Right lobe of liver (tissue), 6 donors: ENCODE measurements at places on chromosomes 12 and 14. TPM values are rescaled to one million over a fixed set of nuclear protein-coding genes. Genes with fewer than 3 reads are reported as not detected.

DNA sequence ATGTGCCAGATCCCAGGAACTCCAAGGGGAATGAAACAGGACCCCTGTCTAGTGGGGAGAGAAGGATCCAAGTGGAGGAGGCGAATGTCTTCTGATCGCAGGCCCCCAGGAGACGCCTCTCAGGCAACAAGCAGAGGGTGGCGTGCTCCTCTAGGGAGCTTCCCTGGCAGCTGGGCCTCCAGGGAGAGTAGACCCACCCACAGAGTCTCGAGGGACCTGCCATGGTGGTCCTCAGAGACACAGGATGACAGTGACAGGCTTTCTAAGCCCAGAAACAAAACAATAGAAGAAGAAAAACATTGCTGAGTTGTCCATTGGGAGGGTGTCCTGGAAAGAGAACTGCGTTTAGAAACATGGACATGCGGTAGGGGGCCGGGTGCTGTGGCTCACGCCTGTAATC lies 140.6 kb upstream of the MAP1LC3B2 start:
- H3K4me1 ChIP-seq = no peaks in the 10 kb centered on the region
- no peak overlapping the region for H3K4me3 ChIP-seq
- H3K27ac ChIP-seq = no peak overlapping the region
- no peaks in the 10 kb centered on the region for H3K27me3 ChIP-seq

DNA sequence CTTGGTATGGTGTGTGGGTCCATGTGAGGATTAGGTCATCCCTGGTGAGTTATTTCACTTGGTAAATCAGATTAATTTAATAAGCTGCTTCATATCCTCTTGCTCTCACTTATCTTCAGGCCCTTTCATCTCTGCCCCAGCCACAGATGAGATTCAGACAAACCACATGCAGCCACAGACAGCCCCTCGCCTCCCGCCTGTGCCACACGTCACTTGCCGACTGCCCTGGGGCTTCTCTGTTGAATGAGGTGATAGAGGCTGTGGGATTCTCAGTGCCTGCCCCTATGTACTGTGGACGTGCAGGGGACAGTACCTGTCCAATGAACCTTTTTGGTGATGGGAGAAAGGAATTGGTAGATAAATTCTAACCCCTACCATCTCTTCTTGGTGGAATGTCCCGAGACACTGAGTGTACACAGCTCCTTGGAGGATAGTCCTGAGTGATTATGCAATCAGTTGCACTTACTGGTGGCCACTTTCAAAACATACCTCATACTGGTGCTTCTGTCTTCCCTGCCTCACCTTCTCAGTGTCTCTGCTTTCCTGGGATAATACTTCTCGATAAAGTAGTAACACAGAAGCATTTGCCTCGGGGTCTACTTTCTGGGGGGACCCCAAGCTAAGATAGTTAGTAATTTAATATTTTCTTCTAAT lies 248.7 kb downstream of the TTC6 start:
- no peaks in the 10 kb centered on the region for H3K27me3 ChIP-seq
- no peaks in the 10 kb centered on the region for H3K4me1 ChIP-seq
- H3K4me3 ChIP-seq = no peak overlapping the region

- H3K36me3 ChIP-seq = no peaks in the 10 kb centered on the region
- no peak overlapping the region for H3K4me3 ChIP-seq
Measured at GRCh38 chr14:56115976-56116893, 2.0 kb upstream of the PELI2 start.

Gene TPH2
- total RNA-seq = 0.13 TPM

GRCh38 chr12:125269276-125269675 lies 204.0 kb downstream of the AACS start:
- no peaks in the 10 kb centered on the region for H3K36me3 ChIP-seq
- H3K4me3 ChIP-seq = no peak overlapping the region
- no peak overlapping the region for H3K27ac ChIP-seq
- H3K27me3 ChIP-seq = no peaks in the 10 kb centered on the region

GRCh38 chr12:32027684-32028365 lies 68.6 kb downstream of the RESF1 start:
- no peaks in the 10 kb centered on the region for H3K4me1 ChIP-seq
- DNase-seq = no peak
- H3K4me3 ChIP-seq = no peak overlapping the region
- H3K27ac ChIP-seq = no peak overlapping the region
- no peaks in the 10 kb centered on the region for H3K27me3 ChIP-seq
